ENCODE measurements at places on chromosomes 12 and 14.

- DNase-seq: no peak
Observed at GRCh38 chr12:112111931-112112330, 3.3 kb upstream of the NAA25 start.

- DNase-seq: no peak
Observed at GRCh38 chr12:109693653-109694600, 19.7 kb upstream of the FAM222A start.

DNA sequence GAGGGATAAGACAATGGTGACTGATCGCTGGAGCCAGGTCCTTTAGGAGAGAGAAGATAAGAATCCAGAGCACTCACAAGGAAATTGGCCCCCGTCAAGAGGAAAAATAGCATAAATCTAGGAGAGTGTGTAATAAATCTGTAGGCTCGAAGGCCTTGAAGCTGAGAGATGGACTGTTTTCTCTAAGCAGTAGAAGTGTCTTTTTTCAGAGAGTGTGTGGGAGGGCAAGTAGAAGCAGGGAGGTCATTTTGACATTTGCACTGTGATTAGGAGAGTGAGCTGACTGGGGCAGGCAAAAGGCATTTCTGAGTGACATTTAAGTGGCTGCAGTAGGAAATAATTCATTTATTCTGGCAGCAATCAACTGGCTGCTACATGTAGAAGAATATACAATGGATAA, 78.0 kb upstream of the DDHD1 start:
- no peak for DNase-seq

DNA sequence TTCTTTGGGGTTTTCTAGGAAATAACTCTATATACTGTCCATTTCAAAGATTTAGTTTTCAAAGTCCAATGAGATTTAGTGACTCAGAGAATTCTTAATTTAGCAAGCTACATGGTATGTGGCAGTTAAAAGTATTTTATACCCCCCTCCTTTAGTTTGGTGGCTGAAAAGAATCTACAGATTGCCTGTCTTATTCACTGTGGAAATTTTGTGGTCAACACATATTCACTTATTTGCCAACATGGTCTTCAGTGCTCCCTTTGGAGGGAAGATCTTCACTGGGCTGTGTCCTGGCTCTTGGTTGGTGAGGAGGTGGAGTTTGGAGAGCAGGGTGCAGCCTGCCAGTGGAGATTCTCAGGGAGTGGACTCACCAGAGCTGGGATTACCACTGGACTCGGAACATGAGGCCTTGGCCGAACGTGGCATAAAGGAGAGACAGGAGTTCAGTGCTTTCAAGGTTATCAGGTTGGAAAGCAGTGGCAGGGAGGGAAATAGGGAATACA, 39.8 kb downstream of the SAMD4A start:
- DNase-seq: no peak

DNA sequence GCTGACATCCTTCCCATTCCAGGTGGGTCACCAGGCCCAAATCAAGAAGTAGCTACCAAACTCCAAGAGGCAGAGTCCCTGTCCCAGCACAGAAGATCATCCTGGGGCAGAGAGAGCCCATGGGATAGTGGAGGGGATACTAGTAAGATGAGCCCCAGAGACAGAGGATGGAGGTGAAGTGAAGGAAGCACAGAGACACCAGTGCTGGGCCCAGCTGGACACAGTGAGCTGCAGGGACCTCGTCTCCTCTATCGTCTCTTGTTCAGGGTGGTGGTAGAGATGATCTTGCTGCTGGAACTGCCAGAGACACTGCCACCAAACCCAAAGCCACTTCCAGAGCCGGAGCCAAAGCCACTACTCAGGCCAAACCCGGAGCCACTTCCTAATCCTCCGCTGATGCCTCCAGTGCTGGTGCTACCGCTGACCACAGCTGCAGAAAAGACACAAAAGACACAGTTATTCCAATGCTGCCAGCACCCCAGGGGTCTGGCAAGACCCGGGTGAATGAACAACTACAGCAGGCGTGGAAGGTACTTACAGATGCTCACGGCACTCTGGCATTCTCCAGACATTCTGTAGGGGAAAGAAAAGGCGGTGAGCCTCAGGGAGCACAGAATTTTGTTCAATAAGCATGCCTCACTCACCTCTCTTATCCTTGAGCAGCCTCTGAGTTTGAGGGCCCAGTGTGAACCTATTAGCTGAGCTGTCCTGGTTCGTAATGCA, 6.9 kb downstream of the KRT4 start:
- DNase-seq: no peak

GRCh38 chr14:63857466-63858030, 4.7 kb downstream of the SYNE2 start:
- no peak for DNase-seq

DNA sequence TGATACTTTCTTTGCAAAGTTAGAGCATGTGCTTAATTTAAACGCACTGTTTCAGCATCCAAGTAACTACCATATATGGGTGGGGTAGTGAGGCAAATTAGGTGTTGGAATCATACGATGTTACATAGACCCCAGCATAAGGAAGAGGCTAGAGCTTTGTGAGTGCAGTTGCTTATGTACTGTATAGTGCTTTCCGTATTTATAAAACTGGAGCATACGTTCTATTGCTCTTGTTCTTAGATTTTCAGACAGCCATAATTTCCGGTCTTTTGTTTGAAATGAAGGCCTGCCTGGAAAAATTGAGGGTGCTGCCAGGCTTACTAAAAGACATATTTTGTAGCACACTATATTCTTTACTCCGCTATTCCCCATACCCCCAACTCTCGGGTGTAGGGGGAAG, 335.7 kb downstream of the FOXG1 start:
- DNase-seq: no peak

- DNase-seq: no peak
Observed at GRCh38 chr12:21305661-21306060, 29.1 kb downstream of the SLCO1A2 start.

GRCh38 chr14:96225745-96226151, 21.1 kb downstream of the BDKRB2 start:
- DNase-seq: no peak

DNA sequence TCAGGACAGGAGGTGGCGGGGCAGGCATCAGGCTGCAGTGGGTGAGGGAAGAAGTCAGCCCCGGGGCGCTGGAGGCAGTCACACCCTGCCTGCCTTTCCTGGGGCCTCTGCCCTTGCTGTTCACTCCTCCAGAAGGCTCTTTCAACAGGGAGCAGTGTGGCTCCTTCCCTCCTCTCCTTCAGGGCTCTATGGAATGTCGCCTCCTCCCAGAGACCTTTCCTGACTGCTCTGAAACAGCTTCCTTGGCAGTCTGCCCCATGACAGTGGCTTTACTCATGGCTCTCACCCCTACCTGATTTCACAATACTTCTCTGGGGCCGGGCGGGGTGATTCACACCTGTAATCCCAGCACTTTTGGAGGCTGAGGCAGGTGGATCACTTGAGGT, 7.1 kb downstream of the RHOF start:
- DNase-seq: no peak

DNA sequence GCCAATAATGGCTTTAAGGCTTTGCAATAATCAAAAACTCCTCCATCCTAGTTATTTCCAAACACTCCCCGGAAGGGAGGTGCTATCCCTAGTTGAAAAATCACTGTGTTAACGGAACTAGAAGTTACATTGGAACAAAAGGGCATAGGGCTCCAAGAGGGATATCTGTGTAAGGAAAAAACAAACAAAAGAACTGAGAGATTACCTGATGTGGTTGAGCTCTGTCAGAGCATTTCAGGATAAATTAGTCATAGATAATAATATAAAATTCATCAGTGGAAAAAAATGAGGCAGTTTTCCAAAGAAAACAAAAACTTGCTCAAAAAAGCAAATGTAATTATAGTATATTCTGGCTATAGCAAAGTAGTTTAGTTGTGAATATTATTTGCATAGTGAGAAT, 27.4 kb upstream of the PAPLN start:
- DNase-seq: no peak

DNA sequence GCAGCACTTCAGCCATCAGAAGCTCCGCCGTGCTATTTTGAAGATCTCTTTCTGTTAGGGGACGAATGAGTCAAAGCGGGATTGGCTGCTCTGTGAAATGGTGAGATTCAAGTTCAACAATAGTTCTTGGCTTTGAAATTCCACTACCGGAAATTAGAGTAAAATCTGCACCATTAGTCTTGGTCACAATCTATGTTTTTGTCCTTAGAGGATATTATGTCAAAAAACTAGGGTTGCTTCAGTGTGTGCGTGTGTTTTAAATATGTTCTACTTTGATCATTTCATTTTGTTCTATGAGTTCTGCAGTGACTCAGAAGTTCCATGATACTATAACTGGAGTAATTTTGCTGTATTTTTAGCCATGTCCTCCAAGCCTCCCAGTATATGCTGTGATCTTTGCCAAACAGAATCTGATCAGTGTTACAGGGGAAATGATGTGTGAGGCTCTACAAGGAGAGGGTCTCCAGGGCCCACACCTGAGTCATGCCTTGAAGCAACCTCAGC, 22.6 kb downstream of the GPHB5 start:
- DNase-seq: no peak

- no peak for DNase-seq
Observed at GRCh38 chr14:99808515-99808914, 15.3 kb downstream of the EML1 start.

GRCh38 chr14:88553886-88554456, 836 bp downstream of the PTPN21 start:
- DNase-seq: no peak

- no peak for DNase-seq
Observed at GRCh38 chr14:96042248-96042930, 3.2 kb downstream of the C14orf132 start.

DNA sequence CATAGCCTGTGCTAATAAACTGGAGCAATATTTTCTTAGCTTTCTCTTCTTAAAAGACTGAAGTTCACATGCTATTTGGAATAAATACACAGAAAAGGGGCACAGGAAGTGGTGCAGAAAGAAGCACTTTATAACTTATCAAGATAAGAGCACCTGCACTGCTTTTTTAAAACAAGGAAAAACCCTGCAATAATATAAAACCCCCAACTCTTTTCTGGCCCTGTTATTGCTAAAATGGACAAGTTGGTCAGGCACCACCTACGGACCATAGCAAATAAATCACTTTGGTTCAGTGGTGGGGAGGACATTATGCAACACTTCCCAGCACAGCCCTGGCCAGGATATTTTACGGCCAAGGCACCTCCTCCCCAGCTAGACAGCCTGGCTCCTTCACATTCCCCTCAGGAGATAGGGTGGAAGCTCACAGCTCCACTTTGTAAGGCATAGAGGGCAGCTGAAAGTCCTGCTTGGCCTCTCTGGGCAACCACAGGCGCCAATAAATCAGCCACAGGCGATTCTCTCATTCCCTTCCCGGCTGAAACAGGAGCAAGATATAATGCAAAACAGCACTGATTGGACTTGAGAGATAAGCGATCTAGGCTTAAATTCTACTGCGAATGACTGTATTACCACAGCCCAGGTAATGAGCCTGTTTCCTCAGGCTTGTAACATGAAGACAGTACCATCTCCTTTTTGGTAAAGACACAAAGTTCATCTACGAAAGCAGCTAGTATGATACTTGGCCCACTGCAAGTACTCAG, 2.0 kb downstream of the ZBTB25 start:
- DNase-seq: no peak

DNA sequence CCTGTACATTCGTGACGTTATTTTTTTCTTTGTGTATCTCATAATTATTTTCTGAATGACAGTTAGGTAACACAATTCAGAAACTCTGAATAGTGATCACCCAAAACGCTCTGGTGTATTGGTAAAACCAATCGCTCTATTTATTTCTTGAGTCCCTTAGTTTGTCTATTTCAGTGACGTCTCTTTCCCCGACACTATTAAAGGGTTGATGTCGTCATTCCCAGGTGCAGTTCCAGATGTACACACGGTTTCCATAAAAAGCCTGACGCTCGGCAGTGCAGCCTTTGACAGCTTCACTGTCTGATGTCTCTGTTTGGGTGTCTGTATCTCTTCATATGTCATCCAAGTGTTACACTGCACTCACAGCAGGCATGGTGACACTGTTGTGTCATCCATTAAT, 701.4 kb downstream of the TMEM121 start:
- no peak for DNase-seq

DNA sequence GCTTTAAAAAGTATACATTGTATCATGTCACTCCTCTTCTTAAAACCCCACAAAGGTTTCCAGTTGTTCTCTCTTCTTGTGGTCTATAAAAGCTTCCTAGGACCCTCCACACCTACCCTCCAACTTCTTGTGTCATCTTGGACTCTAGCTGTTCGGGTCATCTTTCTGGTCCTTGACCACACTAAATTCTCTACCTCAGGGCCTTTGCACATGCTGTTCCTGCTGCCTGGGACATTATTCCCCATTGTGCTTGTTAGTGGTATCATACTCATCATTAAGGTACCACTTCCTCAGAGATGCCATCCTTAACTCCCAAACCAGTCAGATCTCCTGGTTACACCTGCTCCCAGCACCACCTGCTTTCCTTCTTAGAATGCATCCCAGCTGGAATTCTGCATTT, 294.0 kb downstream of the KSR2 start:
- DNase-seq: no peak

DNA sequence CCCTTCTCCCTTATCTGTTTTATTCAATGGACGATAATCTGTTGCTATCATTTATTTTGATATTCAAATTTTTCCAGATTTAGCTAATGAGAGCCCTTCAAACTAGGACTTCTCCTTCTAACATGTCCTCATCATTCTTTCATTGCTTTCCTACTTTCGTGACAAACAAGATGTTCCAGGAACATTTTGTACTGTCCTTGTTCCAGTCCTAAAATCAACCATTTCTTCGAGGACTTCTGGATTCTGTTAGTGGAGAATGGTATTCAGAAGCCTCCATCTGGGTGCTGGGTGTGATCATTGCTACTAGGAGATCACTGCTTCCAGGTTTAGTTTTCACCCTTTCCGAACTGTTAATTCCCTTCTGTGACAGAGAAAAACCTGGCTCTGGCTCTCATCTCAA, 29.5 kb upstream of the FBXO34 start:
- no peak for DNase-seq

DNA sequence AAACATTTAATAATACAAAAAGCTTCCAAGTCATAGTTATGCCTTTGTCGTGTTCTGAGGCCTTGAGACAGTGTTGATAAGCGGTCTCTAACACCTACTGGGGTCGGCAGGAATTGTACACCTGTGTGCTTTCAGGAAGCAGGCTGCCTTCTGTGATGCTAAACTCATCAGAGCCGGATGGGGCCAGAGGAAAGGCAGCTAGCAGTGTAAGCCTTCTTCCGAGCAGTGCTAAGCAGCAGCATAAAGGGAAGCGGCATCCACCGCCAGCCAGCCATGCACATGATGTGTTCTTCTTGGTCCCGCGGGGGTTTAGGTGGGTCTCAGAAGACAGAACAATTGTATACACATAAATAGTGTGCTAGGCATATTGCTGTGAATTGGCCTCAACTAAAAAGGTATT, 159.3 kb downstream of the SLC15A4 start:
- DNase-seq: no peak

GRCh38 chr12:55745361-55746173, 2.6 kb downstream of the GDF11 start:
- peak; percentile 94 for DNase-seq

DNA sequence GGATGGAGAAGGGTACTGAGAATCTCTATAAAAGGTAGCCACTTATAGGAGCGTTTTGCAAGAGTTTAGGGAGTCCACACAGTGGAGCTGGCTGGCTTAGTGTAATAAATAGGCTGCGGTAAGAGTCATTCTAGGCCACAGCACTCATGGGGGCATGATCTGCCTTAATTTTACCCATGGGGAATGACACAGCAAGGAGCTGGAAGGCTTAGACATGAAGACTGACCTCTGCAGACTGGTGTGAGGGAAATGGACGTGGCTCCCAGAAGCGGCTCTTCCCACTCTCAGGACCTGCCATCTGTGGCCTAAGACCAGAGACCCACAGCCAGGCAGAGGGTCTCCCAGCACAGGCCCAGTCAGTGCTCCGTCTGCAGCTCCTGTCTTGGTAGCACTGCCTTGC, 173.3 kb downstream of the PPM1H start:
- DNase-seq: no peak

- no peak for DNase-seq
Observed at GRCh38 chr12:38886064-38886463, 19.3 kb downstream of the CPNE8 start.
